ENCODE measurements at places on chromosomes 12 and 14.
A peak's percentile ranks its signal among the peaks of the same experiment; 100 is the strongest.

DNA sequence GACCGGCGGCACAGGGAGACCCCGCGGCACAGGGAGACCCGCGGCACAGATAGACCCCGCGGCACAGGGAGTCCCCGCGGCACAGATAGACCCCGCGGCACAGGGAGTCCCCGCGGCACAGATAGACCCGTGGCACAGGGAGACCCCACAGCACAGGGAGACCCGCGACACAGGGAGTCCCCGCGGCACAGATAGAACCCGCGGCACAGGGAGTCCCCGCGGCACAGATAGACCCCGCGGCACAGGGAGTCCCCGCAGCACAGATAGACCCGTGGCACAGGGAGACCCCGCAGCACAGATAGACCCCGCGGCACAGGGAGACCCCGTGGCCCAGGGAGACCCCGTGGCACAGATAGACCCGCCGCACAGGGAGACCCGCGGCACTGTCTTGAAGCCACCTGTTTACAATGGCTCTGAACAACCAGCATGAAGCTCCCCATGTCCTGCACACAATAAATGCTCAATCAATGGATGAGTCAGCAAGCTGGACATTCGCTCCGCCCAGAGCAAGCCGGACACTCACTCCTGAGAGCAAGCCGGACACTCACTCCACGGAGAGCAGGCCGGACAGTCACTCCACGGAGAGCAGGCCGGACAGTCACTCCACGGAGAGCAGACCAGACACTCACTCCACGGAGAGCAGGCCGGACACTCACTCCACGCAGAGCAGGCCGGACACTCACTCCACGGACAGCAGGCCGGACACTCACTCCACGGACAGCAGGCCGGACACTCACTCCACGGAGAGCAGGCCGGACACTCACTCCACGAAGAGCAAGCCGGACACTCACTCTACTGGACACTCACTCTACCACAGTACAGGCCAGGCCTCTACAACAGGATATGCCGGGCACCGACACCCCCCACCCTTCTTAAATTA is 121.9 kb downstream of the RFLNA start:
- DNase-seq = peak; percentile 52

DNA sequence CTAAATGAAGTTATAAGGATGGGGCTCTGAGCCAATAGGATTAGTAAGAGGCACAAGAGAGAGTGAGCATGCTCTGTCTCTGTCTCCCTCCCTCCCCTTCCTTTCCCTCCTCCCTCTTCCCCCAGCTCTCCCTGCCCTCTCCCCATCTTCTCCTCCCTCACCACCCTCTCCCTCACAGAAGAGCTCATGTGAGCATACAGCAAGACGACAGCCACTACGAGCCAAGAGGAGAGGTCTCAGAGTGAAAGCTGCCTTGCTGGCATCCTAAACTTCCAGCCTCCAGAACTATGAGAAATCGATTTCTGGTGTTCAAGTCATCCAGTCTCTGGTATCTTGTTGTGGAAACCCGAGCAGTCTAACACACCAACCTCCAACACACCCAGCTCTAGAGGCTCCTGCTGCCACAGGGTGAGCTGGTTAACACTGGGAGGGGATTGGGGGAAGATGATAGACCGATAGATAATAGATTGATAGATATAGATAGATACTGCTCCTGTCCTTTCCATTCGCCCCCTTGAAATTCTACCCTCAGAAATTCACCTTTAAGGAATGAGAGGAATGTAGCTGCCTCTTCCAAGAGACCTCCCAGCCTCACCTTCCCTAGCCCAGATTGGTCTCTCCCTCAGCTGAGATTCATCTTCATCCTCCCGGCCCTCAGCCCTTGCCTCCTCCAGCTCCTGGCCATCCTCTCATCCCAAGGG is 25.8 kb upstream of the ACTN1 start:
- no peak for DNase-seq

DNA sequence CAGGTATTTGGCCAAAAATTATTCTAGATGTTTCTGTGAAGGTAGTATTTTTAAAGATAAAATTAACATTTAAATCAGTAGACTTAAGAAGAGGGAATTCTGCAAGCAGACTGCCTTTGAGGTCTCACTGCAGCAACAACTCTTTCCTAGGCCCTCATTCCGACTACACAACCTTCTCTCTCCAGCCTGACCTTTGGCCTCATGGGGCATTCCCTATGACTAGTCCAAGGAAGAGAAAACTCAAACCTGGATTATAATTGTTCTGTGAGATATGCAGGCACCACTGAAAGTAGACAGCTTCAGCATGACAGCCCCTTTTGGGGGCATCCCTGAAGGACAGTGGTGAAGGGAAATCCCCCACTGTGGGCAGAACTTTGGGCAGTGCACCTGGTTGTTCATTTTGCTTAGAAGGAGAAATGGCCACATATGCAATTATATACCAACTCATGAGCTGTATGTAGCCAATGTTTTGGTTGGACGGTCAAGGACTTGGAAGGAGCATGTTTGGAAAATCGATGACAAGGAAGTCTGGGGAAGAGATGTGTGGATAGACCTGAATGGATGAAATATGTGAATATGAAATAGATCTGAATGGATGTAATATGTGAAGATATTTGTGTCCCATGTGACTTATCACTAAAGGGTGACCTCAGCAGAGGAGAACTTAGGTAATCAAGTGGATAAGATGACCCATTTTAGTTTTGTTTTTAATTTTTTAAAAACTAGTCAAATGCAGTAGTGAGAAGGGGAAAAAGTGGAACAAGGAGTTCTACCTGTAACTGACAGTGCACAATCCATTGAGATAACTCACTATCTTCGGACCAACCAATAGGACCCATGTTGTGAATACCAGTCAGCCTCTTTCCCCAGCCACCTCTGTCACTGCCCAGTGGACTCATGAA is 233.3 kb upstream of the FOXN3 start:
- no peak for DNase-seq

GRCh38 chr14:59330455-59330854 is 134.7 kb downstream of the GPR135 start:
- DNase-seq = no peak

GRCh38 chr12:83067981-83068380 is 381.3 kb downstream of the TMTC2 start:
- DNase-seq = no peak

Measured in H54 (cell line).